ENCODE measurements at places on chromosomes 4 and X.

GRCh38 chr4:149841686-149842085 lies 26.0 kb upstream of the IQCM start:
- no peak for DNase-seq

DNA sequence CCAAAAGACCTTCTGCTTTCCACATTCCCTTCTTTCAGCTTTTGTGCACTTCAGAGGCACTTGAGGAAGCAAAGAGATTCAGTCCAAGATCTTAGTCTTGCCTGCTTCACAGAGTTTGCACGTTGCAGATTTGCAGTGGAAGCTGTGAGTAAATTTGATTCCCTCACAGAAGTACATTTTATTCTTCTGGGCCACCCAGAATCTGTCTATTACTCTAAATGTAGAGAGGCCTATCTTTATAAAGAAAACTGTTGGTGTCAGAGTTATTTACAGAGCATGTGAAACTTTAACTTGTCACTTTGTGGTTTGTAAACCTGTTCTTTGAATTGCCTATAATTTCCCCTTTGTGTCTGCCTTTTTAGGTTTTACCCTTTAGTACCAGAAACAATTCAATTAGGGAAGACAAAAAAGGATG lies 15.5 kb downstream of the SPRY1 start:
- no peak for DNase-seq

DNA sequence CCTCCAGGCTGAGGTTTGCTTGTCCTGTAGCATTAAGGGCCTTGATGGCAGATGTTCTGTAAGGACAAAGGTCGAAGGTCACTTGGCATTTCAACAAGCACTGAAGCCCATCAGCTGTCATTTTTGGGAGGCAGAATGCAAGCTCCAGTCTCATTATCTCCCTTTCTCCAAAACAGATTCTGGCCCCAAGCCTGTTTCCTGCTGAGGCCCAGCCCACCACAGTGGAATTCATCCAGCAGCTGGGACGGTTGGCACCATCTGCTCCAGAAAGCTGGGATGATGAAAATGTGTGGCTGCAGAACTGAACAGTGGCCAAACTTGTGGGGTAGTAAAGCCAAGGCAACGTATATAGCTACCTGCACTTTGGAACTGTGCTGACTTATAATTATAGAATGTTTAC lies 17.7 kb upstream of the PPEF2 start:
- DNase-seq = no peak

- no peak for DNase-seq
Measured at GRCh38 chrX:65688403-65688871, 21.0 kb downstream of the MSN start.

- no peak for DNase-seq
Measured at GRCh38 chr4:169249214-169249973, 21.4 kb downstream of the SH3RF1 start.

GRCh38 chr4:68368691-68369131 lies 18.8 kb upstream of the YTHDC1 start:
- DNase-seq = no peak

DNA sequence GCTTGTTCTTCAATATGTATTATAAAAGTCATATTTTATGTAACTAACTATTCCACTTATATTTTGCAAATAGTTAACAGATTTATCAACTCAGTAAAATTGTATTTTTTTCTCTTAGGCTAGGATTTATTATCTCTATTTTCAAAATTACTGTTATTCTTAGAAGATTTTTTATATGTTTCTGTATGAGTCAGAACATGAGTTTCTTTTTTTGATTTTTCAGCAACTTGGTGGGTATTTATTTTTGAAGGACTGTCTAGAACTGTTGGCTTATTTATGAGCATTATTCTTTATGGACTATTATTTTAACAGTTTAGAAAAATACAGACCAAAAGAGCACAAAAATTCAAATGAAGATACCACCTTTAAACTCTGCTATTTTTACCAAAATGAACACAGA lies 6.8 kb downstream of the AIMP1 start:
- no peak for DNase-seq

DNA sequence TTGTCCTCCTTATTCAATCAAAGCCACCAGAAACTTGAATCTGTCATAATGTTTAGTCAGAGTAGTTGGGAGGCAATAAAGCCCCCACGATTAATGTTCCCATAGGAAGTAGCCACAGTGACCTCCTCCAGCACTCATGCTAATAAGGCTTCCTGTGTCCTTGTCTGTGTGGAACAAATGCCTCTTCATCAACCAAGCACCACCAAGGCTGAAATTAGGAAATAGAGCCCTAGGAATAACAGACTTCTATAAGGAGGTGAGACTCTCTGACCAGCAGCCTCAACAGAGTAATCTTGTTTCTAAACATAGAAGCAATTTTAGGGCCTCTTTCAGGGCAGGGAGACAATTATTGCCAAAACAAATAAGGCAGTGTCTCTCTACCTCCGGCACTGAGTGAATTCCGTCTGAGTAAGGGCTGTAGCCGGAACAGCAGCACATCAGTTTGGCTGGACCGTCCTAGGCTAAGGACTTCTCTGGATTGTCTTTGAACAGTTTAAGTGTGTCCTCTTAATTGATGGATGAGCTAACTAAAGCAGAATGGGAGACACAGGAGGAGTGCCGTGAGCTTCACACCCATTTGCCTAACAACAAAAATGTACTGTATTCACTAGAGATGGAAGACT lies 329.2 kb upstream of the HAND2 start:
- no peak for DNase-seq

DNA sequence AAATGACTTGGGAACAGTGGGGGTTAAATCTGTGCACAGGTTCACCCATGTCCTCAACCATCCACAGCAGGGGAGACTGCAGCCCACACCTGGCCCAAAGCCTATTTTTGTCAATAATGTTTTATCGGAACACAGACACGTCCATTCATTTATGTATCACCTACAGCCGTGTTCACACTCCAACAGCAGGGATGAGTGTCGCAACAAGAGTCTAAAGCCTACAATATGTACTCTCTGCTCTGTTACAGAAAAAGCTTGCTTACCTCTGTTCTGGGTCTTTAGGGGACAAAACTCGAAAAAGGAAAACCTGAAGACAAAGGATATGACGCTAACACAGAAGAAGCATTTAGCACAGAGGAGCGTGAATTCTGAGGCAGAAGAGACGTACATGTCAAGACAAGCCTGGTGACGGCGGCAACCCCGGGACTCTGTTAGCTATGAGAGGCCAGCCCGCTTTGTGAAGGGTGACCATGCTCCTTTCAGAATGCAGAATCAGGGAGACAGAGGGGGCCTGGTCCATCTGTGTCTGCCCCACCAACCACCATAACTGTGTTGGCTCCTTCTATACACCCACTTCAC lies 45.5 kb downstream of the AFAP1 start:
- no peak for DNase-seq

- no peak for DNase-seq
Measured at GRCh38 chr4:144509088-144510015, 136.6 kb upstream of the HHIP start.

GRCh38 chrX:129577877-129578276 lies 37.8 kb downstream of the OCRL start:
- DNase-seq = no peak

- DNase-seq = no peak
Measured at GRCh38 chr4:155666344-155667221, at the start of gene GUCY1A1. TSS of gene GUCY1A1 (plus strand) at chr4:155666848. CDS start at chr4:155696868, 30,020 bp downstream.

DNA sequence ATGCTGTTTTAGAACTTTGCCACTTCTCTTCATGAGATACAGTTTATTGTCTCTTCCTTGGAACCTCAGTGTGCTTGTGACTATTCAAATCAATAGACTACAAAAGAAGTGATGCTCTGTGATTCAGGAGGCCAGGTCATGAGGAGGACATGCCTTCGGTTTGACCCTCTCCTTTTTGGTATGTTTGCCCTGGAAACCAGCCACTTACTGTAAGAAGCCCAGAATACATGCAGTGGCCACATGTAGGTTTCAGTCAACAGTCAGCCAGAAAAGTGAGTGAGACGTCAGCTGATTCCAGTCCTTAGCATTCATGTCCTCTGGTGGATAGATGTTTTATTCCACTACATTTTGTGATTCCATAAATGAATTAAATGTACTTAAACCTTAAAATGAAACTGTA lies 328.7 kb downstream of the PCDH18 start:
- peak; percentile 1 for DNase-seq

DNA sequence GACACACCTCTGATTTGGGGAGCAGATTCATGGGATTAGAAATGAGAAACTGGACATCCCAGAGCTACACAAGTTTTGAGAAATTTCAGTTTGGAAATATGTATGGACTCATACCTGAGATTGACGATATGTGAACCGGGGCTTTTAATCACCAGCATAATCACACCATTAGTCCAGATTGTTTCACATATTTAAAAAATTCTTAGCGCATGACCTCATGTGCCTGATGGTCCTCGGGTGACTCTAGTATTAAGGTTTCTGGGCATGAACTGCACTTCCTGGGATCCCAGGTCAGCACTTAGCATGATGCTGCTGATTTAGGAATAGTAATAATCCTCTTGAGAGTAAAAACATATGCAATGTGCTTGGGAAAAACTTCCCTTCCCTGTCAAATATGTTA lies 91.9 kb upstream of the BCOR start:
- no peak for DNase-seq

DNA sequence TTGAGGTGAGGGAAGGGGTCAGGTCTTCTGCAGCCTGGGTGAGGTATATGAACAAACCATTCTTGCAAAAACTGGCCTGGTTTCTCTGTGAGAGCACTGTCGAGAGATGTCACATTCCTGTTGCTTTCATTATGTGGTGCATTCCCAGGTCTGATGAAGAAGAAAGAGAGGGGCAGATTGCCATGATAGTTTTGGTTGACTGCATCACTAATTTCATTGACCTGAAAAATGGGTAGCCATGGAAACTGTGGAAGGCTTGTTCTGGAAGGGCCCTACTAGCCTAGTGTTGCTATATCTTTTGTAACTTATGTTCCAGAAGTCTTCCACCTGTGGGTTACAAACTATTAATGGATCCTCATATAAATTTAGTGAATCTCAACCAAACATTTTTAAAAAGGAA lies 32.9 kb upstream of the CYBB start:
- DNase-seq = no peak

- DNase-seq = no peak
Measured at GRCh38 chr4:108988464-108989195, 225.8 kb upstream of the ETNPPL start.

- DNase-seq = no peak
Measured at GRCh38 chr4:9970399-9971011, 50.8 kb downstream of the SLC2A9 start.

DNA sequence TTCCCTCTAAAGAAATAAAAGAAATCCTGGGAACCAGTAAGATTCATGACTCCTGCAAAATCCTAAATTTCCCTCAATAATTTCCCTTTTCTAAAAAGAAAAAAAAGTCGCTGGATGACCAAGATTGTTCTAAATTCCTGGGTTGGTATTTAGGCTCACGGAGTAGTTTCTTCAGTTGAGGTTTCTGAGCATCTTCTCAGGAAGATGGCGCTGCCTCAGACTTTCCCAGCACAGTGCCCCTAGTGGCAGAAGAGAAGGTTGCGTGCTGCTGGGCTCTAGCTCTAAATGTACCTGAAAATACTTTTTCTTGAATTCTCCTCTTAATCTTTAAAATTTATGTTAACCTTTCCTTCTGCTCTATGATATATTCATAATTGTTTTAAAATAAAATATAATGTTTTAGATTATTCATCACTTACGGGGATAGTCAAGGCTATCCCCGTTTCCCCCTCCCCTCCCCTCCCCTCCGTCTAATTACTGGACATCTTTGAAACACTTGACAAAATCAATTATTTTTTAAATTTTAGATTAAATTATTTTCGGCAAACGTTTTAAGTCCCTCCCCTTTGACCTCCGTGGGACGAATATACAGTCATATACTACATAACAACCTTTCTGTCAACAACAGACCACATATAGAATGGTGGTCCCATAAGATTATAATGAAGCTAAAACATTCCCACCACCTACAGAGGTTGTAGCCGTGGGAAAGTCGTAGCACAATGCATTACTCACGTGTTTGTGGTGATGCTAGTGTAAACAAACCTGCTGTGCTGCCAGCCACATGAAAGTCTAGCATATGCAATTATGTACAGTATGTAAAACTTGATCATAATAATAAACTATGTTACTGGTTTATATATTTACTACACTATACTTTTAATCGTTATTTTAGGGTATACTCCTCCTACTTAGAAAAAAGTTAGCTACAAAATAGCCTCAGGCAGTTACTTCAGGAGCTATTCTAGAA lies 41.0 kb upstream of the GATB start:
- DNase-seq = peak; percentile 25

DNA sequence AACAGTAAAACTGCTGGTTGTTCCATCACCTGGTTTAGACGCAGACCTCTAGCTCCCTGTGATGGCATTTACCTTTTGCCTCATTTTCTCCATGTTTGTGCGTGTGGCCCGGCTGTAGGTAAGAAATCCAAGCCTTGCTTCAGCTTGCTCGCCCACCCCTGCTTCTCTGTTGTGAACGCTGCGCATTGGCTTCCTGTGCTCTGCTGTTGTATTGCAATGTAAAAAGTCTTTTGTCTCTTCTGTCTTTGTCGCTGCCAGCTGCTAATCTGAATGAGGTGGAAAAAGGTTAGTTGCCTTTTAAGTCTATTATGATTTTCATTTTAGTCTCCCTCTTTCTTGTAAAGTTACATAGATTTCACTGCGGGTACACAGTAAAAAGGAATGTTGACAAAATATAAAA lies 127.3 kb upstream of the PACRGL start:
- DNase-seq = no peak

DNA sequence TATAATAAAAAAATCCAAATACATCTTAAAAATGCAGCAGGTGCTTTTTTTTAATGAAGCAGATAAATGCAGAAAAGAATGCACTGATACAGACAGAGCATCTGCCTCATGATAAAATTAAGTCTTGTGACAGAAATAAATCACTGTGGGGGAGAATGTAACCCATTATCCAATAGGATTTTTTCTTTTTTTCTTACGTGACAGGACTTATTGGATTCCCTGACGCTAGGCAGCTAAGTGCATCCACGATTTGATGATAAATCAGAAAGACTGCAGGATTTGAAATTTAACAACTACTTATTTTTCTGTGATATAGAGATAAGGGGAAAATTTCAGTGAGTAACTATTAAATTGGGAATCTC lies 110.6 kb upstream of the PPARGC1A start:
- no peak for DNase-seq

- DNase-seq = no peak
Measured at GRCh38 chrX:42422961-42423360, 355.0 kb downstream of the PPP1R2C start.

- no peak for DNase-seq
Measured at GRCh38 chr4:754221-755120, 48.8 kb downstream of the PCGF3 start.

- no peak for DNase-seq
Measured at GRCh38 chr4:36133658-36134057, 110.7 kb downstream of the ARAP2 start.

DNA sequence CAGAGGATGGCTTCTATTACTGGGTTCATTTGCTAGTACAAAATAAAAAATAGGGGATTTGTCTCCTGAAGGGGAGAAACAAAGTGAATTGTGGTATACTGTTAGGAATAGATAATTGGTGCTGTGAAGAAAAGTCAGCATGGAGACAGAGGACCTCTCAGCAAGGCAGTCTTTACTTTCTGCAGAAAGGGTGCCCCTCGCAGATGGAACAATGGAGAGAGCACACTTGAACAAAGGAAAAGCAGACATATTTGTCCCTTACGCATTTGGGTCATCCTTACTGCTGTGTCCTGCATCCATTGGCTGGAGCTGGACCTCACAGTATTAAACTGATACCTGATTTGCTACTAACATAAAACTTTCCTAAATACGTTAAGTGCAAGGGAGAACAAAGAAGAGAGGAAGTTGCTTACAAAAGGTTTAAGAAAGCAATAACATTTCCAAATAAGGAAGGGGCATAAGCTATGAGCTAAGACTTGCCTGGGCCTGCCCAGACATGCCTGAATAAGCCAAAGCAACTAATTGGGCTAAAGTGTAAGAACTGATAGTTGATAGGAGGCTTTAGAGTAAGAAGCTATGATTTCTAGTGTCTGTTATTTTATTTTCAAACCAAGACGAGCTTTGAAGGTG lies 83.8 kb downstream of the CCKAR start:
- no peak for DNase-seq
